ENCODE measurements at places on chromosomes 7 and 10.

GRCh38 chr10:34244756-34245484 lies 570.2 kb downstream of the PARD3 start:
- DNase-seq: no peak

DNA sequence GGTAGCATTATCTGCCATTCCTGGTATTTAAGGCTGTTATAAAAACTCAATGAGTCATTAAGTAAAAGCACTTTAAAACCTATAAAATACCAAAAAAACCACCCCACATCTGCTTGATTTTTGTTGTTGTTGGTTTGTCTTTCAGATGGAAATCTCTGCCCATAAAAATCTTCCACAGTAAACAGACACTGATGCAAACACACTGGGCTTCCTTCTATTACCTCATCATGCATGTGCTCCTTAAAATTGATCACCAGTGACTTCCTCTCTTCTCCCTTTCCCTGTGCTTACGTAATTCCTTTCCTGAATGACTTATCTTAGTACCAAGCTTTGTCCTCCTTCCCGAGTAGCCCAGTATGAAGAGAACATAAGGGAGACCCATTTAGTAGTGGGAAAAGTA lies 167.2 kb downstream of the EVX1 start:
- DNase-seq: no peak

DNA sequence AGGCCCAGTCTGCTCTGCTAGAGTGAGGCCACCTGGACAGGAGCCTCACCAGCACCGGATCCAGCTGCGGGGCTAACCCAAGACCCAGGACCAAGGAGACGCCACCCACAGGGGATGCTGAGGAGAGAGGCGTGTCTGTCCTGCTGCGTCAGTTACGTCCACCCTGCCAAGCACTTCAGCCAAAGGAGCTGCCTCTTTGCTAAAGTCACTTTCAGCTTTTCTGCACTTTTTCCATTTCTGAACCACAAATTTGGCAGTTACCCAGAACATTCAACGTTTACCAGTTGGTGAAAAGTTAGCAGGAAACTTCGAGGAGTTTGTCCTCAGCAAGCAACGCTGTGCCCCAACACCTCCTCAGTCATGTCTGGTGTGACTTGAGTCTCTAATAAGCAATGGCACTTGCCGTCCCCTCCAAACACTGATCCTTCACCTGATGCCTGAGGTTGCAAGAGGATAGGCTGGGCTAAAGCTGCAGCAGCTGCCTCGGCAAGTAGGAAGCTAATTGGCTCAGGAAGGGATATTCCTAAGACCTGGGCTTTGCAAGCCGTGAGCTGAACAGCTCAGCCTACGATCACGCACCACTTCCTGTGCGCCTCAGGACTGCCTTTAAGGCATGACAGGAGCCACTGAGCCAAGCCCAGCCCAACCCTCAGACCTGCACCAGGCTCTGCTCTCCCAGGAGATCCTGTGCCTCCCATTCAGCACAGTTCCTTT lies 40.1 kb downstream of the KCNH2 start:
- DNase-seq: no peak

DNA sequence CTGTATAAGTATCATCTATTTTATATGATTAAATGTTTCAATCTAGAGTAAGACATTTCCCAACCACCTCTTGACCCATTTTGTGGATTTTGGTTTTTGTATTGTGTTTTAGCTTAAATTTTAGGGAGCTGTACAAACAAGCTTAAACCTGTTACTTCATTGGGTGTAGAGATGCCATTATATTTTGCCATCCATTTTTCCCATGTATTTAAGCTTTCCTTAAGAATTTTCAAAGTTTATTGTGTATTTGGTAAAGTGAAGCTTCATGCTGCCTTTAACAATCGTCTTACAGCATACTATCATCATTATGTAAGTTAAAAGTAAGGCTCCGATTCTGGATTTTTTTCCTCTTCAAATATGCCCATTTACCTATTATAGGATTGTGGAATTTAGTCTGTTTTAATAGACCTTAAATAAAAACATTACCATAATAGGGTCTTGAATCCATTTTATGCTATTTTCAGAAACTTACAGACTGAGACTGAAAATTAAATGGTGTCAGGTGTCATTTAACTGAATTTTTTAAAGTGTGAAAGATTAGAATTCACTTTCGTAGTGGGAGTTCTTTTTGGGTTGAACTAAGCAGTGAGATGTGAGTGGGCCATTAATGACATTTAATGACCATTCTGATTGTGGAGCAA lies 2.2 kb downstream of the KMT2E start:
- no peak for DNase-seq

- DNase-seq: no peak
Observed at GRCh38 chr7:92325858-92326257, 80.1 kb downstream of the ANKIB1 start.

DNA sequence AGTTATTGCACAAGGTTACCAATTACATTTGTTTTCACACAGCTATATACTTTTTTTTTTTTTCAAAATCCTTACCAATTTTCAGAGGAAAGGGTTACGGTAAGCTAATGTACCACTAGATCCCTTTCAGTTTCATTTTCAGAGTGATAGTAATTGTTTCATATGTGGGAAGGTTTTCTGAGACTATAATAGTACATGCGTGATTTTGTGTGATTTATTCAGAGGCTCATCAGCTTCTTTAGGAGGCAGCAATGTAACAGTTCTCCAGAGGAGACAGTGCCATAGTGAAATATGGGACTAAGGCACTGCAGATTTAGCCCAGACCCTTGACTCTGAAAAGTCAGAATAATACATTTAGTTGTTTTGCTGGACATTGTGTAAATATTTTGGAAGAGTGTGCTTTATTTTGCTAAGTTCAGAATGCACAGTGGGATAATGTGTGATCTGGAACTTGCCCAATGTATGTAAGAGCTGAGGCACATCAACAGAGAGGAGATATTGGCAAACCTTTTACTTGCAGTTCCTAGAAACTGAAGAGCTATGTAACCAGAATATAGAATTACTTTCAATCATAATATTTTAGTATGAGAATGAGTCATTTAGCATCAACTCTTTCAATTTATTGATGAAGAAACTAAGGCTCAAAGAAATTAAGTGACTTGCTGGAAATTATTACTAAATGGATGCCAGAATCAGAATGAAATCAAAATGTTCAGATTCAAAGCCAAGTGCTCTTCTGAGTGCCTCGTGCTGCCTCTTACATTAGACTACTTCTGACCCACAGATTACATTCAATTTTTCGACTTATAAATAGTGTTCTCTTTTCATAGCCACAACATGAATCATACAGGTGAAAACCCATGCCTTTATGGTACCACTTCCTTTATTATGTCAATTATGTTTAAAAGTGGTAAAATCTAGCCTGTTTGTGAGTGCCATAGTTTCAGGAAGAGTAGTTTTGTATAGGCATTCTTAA lies 207.7 kb upstream of the TEX47 start:
- DNase-seq: no peak

- no peak for DNase-seq
Observed at GRCh38 chr7:107051376-107051775, 6.9 kb downstream of the PRKAR2B start.

DNA sequence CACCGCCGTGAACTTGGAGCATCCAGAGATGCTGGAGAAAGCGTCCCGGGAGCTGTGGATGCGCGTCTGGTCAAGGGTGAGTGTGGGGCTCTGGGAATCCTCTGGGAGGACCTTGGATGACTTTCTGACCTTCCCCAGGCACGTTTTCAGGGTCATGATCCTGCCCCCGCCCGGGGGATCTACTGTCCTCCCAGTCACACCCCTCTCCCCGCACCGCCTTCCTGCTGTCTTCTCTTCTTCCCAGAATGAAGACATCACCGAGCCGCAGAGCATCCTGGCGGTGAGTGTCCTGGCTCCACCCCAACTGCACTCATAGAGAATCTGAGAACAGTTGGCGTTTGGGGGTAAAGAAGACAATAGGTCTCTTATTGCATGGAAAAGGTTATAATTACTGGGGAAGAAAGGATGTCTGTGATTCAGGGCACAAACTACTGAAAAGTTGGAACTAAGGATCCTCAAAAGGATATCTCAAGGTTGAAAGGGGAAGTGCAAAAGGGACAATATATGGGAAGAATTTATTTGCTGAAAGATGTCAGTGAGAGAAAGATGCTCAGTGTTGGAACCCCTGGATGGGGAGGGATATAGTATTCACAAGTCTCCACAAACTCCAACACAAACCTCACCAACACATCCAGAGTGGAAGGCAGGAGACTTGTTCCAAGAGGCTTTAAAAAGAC lies 1.9 kb downstream of the GSTK1 start:
- no peak for DNase-seq

- DNase-seq: peak; percentile 14
Observed at GRCh38 chr10:12333380-12334185, 15.8 kb upstream of the CAMK1D start.

DNA sequence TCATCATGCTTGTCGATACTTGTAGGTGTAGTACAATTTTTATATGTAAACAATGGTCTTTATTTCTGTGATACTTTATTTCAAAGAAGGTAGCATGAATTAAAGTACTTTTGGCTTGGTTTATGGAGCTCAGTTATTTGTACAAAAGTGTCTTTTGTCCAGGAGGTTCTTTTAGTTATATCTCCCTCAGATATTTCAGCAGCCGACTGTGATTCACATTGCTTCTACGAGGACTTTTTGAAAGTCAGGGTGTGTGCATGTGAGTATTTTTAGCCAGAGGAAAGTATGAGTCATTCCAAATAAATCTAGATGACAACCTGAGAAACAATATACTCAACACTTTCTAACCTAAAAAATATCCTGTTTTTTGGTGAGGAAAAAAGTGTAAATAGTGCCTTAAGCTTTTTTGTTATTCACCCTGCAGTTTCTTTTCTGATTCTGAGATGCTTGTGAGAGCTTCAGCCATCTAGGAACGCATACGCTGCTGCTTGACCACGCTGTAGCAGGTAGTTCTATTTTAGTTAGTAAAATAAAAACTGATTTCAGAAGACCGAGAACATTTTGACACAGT lies 595 bp upstream of the SUN1 start:
- DNase-seq: no peak

GRCh38 chr10:76640806-76641205 lies 996.8 kb downstream of the KCNMA1 start:
- no peak for DNase-seq

DNA sequence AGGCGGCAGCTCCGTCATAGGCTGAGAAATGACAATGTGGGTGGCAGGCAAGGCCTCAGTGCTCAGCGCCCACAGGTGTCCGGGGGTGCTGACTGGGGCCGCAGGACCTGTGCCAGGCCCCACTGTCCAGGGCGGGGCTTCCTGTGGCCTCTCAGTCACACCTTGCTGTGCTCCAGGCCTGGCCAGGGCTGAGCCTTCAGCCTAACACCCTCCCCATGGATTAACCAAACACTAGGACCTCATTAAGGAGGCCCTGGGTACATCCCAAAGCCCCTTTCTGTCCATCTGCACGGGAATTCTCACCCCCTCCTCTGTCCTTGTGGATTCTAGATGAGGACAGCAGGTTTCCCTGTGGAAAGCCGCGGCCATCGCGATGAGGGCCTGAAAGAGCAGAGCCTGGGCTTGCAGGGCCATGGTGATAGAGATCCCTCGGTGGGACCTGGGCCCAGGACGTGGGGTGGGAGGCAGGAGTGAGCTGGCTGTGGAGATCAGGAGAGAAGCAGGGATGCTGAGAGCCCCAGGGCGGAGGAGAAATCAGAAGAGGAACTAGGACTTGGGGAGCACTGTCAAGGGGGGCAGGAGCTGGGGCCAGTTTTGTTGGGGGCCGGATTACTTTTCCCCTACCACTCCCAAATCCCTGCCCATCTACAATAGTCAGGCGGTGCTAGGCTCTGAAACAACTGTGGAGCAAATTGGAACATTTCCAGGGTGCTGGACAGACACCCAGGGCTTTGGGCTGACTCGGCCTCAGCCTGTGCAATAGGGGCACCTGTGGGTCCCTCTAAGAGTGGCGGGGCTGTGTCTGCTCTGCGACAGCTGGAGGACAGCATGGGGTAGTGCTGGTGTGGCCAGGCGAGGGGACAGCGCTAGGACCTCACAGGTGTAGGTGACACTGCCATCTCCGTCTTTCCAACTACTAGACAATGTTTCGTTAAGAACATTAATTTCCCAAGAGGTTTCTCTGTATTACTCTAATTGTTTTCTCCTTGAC lies 23.3 kb upstream of the MNX1 start:
- no peak for DNase-seq

DNA sequence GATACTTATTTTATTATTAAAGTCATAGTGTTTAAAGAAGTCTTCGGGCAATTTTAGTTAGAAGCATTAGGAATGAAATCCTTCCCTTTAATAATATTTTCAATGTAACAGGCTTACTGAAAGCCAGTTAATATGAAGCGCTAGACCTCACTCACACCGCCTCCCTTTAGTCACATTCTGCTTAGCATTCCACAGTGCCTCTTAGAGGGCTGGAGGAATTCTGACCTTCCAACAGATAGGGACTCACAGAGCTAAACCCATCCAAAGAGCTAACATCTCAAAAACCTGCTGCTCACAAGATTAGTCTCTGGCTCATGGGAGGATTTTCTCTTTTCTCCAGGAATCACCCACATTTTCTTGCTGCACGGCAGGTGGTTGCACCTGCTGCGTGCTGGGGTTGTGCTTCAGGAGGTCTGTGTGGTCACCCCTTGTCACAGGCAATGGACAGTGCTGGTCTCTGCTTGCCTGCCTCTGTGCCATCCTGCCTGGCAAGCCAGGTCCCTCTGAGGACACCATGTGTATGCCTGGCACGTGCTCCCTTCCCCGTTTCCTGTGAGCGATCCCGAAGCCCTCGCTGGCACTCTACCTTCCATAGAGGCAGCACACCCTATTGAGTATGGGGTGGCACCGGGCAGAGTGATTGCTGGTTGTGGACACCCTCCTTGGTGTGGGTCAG lies 91.8 kb downstream of the KLF6 start:
- no peak for DNase-seq

- DNase-seq: no peak
Observed at GRCh38 chr7:26328498-26329390, 37.1 kb downstream of the SNX10 start.

DNA sequence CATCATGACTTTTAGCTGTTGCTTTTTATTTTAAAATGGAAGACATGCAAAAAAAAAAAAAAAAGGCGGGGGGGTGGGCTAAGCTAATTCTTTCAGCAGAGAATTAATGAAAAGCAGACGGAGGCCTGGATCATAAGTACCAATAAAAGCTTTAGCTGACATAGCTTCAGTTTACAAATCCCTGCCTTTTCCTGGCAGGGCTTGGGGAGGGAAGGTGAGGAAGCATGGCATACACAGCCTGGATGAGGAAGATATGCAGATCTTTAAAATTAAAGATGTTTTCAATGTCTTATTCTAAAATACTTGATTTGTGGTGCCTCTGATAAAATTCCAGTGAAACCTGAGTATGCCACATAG lies 57.0 kb downstream of the ICA1 start:
- no peak for DNase-seq

GRCh38 chr10:17643339-17643754 lies 604 bp upstream of the STAM start:
- peak; percentile 3 for DNase-seq

GRCh38 chr10:63236113-63236935 lies 103.2 kb downstream of the NRBF2 start:
- DNase-seq: no peak

DNA sequence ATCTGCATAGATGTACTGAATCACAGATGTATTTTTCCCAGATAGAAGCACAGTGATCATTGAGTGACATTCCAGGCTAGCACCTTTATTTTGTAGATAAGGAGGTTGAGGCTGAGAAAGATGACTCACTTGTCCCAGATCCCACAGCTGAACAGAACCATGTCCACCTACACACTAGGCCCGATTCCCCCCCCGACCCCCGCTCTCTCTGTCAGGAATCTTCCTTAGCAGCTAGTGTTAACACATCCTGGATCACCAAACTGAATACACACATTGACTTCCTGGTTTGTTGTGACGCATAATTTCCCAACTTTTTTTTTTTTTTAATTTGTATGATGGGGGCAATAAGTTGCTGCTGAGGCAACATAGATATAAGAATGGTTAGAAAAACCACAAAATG lies 5.2 kb downstream of the SFMBT2 start:
- no peak for DNase-seq

All from activated CD4-positive, alpha-beta T cell treated with anti-CD3 and anti-CD28 coated beads, Interleukin-2, amount 50 U/mL, for 4 hours (primary cell).